Hair follicle dermal papilla cell (primary cell): ENCODE measurements at places on chromosomes 2 and 18. TPM values are rescaled to one million over a fixed set of nuclear protein-coding genes. Genes with fewer than 3 reads are reported as not detected.

UGT1A6 gene
- total RNA-seq, result not detected in 2 replicates

ASPRV1 gene
- 0.12 and 0.32 TPM in 2 replicates for total RNA-seq

ZAP70 gene
- total RNA-seq, result not detected in 2 replicates

HOXD1 gene
- total RNA-seq, result 1.9 and 2.9 TPM in 2 replicates

ASTL gene
- not detected in 2 replicates for total RNA-seq

C1QL2 gene
- total RNA-seq, result not detected in 2 replicates

MROH2A gene
- not detected in 2 replicates for total RNA-seq

DYNAP gene
- not detected in 2 replicates for total RNA-seq

SYT4 gene
- not detected in 2 replicates for total RNA-seq

CAPN14 gene
- total RNA-seq, result 0.12 and 0.32 TPM in 2 replicates

MZT2A gene
- 35.0 and 95.7 TPM in 2 replicates for total RNA-seq

CD207 gene
- total RNA-seq, result not detected in 2 replicates

STK36 gene
- 25.4 and 28.7 TPM in 2 replicates for total RNA-seq

FAM161A gene
- 0.61 and 1.6 TPM in 2 replicates for total RNA-seq

TUBA3E gene
- total RNA-seq, result not detected in 2 replicates

PREB gene
- total RNA-seq, result 43.2 and 45.2 TPM in 2 replicates

NTSR2 gene
- total RNA-seq, result not detected in 2 replicates

AKAIN1 gene
- total RNA-seq, result not detected in 2 replicates

IL36B gene
- not detected in 2 replicates for total RNA-seq

GPR17 gene
- total RNA-seq, result not detected in 2 replicates

FBLN7 gene
- 0.65 and 1.3 TPM in 2 replicates for total RNA-seq

KIF5C gene
- 0.12 and 0.16 TPM in 2 replicates for total RNA-seq

NXPH2 gene
- total RNA-seq, result not detected in 2 replicates

IL1RN gene
- 0.16 and 0.61 TPM in 2 replicates for total RNA-seq

HS6ST1 gene
- total RNA-seq, result 102 and 153 TPM in 2 replicates

MARS2 gene
- 3.9 and 4.2 TPM in 2 replicates for total RNA-seq

LIMS1 gene
- 91.5 and 112 TPM in 2 replicates for total RNA-seq
